ENCODE measurements at places on chromosomes 6 and 20.

GRCh38 chr6:6816716-6817115 is 228.2 kb downstream of the LY86 start:
- no peak for DNase-seq

DNA sequence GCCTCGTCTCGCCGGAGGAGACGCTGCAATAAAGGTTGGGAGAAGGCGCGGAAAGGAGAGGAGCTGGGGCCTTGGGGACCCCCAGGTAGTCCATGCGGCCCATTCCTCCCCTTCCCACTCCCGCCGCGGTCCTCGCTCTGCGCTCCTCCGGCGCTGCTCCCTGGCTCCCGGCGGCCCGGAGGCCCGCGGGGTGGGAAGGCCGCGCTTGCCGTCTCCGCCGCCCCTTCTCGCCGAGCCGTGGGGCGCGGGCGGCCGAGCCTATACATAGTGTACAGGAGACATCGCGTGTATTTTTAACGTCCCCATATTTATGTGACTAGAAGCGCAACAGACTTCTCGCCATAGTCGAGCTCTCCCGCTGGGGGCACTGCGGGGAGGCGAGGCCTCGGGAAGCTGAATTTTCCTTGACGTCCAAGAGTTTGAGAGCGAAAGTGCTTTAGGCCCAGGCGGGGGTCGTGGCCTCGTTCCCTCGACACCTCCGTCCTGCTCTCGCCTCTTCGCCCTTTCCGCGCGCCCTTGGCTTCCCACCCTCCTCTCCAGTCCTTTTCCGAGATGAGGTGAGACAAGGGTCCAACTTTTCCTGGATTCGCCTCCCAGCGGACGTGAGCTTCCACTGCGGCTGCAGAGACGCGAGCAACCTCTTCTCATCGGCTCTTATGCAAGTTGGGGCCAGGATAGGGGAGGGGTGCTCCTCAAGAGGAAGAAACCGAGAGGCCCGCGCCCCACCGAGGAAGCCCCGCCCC is 29.0 kb downstream of the SLC12A5 start:
- no peak for DNase-seq

GRCh38 chr20:47603260-47603659 is 101.6 kb downstream of the NCOA3 start:
- DNase-seq = no peak

- no peak for DNase-seq
These were observed 16.6 kb downstream of the CPNE5 start for GRCh38 chr6:36822506-36823269.

DNA sequence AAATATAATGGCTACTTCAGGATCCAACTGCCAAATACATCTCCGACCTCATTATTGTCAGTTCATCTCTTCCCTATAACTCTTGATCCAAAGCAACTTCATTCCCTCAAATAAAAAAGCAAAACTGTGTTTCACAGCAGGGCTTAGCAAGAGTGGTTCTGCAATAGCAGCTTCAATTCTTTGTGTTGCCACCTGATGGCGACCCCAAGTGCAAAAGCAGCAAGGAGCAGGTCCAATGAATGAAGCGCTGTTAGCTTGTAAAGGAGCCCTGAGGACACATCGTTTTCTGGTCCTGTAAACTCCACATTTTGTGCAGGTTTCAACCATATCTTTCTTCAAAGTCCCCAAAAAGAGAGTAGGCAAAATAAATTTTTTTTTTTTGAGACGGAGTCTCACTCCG is 19.6 kb downstream of the RTN4IP1 start:
- DNase-seq = no peak

GRCh38 chr20:1490643-1491195 is 501 bp downstream of the SIRPB2 start:
- DNase-seq = no peak

DNA sequence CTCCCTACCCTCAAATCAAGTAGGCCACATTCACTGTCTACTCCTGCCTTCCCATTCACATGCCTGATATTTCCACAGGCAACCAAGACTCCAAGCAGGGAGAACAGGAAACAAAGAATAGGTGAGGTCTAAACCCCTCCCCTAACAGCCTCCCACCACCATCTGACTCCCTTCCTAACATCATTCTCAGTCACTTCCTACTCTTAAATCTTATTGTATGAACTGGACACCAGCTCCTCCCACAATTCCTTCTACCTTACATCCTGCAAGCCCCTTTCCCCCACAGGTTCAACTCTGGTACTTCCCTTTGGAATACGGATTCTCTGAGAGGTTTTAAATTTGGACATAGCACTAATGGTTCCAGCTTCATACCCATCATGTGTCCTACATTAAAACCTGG is 944 bp upstream of the C6orf136 start:
- DNase-seq = no peak

DNA sequence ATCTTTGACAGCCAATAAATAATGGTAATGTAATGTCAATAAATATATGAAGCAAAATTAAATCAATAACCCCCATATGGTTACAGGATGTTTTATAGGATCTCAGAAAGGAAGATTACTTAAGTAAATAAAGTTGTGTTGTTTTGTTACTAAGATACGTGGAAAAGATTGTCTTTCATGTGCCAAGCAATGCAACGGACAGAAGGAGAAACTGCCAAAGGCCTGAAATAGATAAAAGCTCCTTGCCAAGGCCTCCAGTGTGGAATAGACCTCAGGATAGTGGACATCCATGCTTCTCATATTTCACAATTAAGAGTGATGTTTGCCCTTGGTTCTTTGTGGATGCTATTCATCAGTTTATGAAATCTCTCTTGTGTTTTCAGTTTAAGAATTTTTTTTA is 16.4 kb upstream of the FNDC1 start:
- DNase-seq = no peak

DNA sequence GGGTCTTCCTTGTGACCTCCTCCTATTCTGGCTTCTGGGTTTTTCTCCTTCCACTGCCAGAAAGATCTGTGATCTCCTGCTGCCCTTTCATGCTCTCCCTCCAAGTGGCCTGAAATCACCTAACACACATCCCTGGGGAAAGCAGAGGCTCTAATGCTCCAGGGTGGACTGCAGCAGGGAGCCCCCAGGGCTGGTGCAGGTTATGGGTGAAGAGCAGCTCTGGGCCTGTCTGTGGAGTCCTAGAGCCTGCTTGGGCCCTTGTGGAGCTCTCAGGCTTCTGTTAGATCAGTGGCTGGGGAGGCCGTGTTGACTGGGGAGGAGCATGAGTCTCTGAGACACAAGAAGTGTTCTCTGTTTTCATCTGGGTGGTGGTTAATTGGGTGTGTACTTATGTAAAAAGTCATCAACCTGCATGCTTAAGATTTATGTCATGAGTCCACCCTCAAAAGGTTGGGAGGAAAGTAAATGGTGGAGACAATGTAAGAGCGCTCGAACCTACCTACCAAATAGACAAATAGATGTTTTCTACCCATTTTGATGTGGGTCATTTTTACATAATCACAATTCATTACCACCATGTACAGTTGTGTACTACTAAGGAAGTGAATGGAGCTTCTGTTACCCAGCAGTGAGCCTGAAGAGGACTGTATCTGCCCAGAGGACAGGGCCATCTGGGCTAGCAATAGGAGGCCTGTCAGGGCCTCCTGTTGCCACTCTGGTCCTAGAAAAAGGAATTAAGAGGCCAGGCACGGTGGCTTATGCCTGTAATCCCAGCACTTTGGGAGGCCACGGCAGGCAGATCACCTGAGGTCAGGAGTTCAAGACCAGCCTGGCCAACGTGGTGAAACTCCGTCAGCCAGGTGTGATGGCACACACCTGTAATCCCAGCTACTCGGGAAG is 32.0 kb upstream of the RNF8 start:
- no peak for DNase-seq

DNA sequence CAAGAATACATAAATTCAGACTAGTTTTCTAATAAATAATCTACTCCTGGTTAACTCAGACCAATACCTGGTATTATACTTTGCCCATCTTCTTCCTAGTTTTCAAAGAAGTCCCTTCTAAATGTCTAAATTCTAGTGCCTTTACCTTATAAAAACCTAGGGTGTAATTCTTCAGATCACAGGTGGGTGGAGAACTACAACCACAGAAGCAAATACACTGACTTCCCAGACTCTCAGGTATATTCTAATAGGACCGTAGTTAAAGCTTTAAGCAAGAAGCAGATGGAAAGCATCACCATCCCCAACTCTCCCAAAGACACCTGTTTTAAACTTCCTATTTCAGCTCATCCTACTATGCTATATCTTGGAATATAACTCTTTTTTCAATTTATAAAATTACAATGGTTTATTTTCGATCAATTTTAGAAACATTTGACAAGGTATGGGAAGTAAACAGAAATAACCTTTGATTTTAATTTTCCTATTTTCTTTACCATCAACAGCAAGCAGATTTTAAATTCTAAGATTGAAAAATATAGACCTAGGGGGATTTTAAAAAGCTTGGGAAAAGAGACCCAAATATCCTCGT is 15.8 kb downstream of the MAN1A1 start:
- DNase-seq = peak; percentile 61

GRCh38 chr20:9829835-9830234 is 9.0 kb downstream of the PAK5 start:
- no peak for DNase-seq

DNA sequence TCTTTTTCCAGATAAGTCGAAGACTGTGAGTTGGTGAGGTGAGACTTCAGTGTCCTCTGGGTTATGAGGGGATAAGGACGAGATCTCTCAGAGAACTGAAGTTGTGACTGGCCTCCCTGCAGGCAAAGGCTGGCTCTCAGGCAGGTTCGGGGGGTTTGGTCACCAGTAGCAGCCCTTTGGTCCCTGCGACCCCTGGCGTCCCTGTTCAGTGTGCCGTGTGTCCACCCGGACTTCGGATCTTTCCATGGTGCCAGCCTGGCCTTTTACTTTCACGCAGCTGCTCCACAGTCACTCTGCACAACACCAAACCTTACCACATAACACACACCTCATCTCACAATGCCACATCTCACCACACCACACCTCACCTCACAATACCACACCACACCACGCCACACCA is 131.9 kb downstream of the ERMARD start:
- DNase-seq = no peak

GRCh38 chr6:151339369-151339768 is 52.0 kb downstream of the ZBTB2 start:
- DNase-seq = no peak

- DNase-seq = no peak
These were observed 63.2 kb downstream of the MAP3K5 start for GRCh38 chr6:136728976-136729515.

DNA sequence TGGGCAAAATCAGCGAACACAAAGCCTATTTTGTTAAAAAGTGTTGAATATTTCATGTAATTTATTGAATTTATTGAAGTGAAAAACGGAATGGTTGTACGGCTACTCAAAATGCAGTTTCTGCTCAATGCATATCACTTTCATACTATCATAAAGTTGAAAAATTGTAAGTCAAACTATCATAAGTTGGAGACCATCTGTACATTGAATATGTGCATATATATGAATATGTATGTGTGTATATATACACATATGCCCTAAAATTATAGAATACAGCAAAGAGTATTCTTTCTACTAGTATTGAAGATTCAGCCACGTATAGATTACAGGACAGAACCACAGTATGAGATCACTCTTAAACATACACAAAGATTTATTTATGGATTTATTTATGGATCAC is 499.0 kb upstream of the SULF2 start:
- DNase-seq = no peak

GRCh38 chr6:141587482-141588266 is 545.1 kb upstream of the GJE1 start:
- peak; percentile 58 for DNase-seq

GRCh38 chr20:4060856-4061695 is 45.7 kb upstream of the RNF24 start:
- no peak for DNase-seq

DNA sequence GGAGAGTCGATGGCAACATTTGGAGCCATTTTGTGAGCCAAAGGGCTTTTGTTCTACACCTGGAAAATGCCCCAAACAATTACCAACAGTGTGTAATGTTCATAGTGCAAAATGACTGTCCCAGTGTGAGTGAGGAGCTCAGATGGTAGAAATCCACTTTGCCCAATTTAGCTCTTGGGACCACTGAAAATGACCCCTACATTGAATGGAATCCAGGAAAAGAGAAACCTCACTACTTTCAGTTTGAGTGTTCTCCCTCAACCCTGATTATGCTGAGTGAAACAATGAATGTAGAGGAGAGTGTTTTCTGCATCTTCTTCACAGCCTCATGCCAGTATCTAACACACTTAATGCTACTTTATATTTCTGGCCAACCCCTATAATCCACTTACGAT is 84.9 kb upstream of the NRN1 start:
- DNase-seq = no peak

DNA sequence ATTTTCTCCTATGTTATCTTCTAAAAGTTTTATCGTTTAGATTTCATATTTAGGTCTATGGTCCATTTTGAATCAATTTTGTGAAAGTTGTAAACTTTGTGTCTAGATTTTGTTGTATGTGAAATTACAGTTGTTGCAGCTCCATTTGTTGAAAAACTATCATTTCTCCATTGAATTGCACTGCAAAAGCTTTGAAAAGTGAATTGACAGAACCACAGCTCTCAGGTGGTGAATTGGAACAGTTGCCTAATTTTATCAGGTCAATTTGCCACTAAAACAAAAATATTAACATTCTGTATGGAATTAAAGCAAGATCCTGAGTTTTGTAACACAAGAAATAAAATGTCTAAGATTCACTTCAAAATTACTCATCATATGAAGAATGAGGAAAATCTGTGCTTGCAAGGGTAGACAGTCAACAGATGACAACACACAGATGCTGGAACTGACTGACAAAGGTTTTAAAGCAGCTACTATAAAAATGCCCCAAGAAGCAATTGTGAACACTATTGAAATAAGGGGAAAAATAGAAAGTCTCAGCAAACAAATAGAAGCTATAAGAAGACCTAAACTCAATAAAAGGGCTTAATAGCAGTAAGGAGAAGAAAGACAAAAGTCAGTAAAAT is 346.7 kb downstream of the PAX1 start:
- DNase-seq = no peak

DNA sequence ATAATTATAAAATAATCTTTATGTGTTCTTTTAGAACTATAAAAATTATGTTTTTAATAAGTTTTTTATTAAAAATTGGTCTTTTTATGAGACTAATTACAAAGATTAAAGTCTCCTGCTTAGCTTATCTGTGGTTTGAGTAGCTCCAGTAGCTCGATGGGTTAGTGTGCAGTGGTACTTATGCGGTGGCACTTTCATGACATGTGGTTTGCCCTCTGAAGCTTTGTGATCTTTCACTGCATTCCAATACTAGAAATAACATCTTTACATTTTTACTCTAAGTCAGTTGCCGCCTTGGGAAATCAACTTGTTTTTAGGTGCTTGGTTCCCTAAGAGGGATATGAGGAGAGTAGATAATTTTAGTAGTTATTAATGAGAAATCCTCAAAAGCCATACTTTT is 699.5 kb upstream of the FLRT3 start:
- DNase-seq = no peak

DNA sequence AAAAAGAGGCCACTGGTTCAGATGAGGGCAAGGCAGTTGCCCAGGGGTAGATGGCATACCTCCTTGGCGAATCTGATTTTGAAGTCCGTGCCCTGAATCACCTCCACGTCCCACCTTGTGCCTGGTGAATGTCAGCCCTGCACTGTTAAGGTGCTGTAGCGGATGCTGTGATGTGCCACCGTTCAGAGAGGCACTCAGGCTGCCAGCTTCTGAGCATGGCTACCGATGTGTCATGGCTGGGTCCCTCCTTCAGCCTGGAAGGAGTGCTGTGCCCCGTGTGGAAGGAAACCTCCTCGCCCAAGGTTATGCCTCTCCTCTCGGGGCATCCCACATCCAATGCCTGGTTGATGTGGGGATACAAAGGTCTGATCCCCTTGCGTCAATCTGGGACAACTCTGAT is 43.6 kb downstream of the UST start:
- no peak for DNase-seq
